RWPE1 (cell line): ENCODE measurements at places on chromosomes 1 and 21.
A peak's percentile ranks its signal among the peaks of the same experiment; 100 is the strongest.

DNA sequence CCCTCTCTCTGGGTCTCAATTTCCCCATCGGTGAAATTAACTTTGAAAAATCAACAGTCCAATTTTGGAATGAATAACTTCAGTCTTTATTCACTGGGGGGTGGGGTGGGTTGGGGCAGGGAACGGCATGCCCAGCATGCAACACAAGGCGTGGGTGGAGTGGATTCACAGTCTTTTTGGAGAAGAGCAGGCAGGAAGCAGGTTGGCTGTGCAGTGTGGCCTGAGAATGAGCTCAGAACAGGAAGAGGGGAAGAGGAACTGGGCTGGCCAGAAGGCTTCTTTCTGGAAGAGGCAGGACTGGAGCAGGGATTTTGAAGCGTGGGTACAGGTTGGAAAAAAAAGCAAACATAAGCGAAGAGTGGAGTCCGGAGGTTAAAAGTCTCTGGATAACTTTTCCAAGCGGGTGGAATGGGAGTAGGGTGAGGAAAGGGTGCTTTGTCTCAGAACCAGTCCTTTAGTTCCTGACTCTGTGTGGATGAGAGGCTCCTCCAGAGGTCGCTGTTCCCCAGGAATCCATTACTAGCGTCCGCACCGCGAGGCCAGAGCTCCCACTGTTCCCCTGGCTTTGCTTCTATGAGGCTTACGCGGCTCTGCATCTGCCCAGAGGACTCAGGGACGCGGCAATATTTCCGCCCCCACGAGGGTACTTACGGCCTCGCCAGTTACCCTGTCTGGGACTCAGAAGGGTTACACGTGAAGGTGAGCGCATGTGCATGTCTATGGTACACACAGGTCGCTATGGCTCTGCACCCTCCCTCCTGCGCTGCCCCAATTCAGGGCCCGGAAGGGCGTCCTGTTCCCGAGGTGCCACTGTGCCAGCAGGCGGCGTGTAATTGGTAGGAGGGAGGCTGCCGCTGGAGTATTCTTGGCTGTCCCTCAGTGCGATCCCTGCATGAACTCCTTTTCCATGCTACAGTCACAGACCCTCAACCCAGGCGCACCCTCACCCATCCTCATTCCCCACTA lies 5.5 kb upstream of the FOXD2 start:
- peak; percentile 58 for DNase-seq

DNA sequence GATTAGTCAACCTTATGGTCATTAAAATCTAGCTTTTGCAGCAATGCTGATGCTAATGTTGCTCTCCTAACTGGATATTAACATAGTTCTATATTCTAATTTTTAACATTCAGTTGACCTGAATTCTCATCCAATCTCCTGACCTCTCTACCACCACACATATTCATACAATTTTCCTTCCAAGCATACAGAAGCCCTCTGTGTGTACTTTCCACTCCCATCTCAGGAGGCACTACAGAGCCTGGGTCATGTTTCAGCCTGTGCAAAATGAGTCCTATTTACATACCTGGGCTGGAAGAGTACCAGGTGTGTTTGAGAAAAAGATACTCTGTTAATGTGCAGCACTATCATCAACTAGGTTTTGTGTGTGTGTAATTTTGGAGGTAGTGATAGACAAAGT lies 486.3 kb downstream of the NEGR1 start:
- no peak for DNase-seq

GRCh38 chr1:91501971-91502671 lies 1.5 kb downstream of the CDC7 start:
- DNase-seq = no peak

DNA sequence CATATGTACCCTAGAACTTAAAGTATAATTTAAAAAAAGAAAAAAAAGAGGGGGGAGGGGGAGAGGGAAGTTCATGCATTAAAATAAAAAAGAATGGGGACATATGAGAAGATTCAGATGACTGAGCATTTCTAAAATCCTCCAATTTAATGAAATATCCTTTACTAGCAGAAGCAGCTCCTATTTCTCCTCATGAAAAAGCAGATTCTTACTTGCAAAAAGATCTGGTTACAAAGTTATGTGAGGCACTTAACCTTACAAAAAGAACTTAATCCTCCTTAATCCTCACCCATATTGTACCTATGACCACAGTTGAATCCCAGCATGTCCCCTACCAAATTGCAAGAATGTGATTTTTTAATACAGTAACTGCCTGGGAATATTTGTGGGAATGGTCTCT lies 298.5 kb downstream of the SRGAP2C start:
- DNase-seq = no peak

DNA sequence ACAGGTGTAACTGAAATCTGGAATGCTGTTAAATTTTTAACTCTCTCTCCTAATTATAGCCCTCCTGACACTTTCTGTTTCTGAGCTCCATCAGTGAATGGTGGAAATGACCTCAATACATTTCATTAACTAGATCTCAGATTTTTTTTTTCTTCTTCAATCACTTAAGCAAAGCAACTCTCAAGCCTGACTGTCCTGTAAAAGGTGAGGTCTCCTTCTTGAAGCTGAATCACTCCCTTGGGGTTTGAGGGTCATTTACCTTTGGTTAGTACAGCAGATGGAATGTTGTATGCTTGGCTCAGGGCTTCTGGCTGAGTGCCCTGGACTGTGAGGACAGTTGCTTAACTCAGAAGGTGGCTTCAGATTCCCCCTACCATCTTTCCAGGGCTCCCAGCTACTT lies 518.7 kb downstream of the PTPRC start:
- peak; percentile 36 for DNase-seq

DNA sequence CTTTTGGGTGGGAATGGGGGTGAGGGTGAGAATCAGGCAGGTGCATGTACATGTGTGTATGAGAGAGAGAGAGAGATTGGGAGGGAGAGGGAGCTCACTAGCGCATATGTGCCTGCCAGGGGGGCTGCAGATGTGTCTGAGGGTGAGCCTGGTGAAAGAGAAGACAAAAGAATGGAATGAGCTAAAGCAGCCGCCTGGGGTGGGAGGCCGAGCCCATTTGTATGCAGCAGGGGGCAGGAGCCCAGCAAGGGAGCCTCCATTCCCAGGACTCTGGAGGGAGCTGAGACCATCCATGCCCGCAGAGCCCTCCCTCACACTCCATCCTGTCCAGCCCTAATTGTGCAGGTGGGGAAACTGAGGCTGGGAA lies 95.0 kb downstream of the EPHB2 start:
- no peak for DNase-seq

GRCh38 chr1:218112862-218113261 lies 172.2 kb upstream of the RRP15 start:
- no peak for DNase-seq

DNA sequence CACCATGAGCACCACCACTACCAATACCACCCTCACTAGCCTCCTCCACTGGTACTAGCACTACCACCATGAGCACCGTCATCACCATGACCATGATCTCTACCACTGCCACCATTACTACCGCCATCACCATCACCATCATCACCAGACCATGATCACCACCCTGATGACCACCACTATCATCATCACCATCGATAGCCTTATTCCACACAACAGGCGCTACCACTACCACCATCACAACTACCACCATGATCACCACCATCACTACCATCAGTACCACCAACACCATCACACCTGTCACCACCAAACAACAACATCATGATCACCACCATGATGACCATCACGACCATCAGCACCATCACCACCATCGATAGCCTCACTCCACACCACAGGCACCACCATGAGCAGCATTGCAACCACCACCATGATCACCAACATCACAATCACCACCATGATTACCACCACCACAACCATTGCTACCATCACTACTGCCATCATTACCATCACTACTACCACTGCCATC lies 56.6 kb upstream of the CASZ1 start:
- DNase-seq = no peak

DNA sequence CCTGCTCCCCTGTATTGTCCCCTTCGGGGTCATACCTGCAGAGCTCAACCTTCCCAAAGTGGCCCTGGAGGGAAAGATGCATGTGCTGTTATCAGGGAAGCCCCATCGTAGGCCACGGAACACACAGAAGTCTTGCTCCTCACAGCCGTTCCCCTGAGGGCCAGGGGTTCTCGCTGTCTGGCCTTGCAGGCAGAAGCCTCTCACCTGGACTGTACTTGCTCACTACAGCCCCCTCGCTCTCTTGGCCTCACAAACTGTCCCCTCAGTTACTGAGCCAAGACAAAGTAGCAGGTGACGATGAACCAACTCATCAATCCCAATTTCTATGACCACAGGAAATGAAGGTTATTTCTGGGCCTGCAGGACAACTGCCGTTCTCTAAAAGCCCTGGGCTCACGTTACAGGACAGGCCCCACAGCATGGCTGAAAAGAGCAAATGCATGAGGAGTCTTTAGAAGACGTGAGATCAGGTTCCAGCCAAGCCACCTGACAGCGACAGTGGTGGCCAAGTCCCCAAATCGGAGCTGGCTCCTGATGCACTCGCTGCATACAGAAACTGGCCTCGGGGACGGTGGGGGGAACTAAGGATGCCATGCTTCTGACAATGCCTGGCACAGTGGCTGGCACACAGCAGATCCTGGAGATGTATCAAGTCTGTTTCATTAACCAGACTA lies 95.0 kb downstream of the RAVER2 start:
- DNase-seq = no peak

GRCh38 chr1:31751822-31752241 lies 12.3 kb downstream of the ADGRB2 start:
- no peak for DNase-seq

DNA sequence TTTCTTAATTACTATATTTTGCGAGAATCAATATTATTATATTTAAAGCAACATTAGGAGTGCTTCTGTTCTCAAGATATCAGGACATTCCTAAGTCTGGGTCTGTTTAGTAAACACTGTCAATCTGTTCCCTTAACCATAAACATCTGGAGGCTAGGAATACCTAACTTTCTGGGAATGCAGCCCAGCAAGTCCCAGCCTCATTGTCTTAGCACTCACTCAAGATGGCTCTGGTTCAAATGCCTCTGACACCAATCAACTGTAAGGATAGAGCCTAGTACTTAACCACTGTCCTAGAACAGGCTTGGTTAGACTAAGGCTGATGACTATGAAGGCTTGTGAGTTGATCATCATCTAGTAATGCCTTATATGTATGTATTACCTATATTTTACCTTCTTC lies 61.5 kb downstream of the TNN start:
- no peak for DNase-seq

GRCh38 chr1:6113745-6114144 lies 66.4 kb downstream of the CHD5 start:
- DNase-seq = no peak

- no peak for DNase-seq
Measured at GRCh38 chr1:199447906-199448305, 579.6 kb upstream of the NR5A2 start.

DNA sequence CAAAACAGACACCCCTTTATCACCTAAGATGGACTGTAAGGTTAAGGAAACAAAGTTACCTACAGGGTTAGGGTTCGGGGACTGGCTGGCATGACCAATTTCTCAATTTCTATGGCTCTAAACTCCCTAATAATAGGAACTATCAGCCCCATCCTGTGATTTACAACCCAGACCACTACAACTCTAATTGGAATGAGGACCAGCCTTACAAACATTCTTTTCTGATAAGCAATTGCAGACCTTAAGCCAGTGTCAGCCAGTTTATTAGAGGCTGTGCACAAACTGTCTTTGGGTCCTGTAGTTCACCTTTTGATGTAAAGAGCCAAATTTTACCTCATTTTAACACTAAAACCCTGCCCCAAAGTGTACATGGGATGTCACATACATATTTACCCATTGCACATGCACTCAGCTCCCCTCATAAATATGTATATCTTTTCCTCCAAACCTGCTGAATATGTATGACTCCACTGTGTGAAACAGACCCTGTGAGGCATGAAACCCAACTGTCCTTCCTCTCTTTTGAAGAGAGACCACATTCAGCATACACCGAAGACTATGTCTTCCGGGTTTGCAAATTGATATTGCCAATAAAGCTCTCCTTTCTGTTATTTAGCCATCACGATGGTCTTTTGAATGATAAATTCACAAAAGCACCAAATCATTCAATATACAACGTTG lies 7.3 kb upstream of the APP start:
- DNase-seq = no peak

GRCh38 chr1:3368711-3369445 lies 85.6 kb upstream of the ARHGEF16 start:
- DNase-seq = no peak

DNA sequence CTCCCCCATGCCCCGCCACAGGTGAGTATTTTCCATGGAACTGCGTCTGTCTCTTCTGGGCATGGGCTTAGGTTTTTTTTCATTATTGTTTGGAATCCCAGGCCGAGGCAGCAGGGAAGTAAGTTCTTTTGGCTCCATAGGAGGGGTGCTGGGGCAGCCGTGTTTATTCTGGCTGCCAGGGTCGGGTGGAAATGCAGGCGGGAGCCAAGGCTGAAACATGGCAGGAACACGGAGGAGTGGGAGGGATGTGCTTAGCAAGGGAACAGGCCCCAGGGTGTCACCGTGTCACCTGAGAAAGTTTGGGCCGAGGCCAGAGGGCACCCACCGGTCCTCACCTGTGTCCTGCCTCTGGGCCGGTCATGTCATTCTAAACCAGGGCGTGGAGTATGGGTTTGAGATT lies 4.5 kb upstream of the DHRS3 start:
- no peak for DNase-seq

- DNase-seq = no peak
Measured at GRCh38 chr1:227654858-227655752, 80.0 kb downstream of the JMJD4 start.

DNA sequence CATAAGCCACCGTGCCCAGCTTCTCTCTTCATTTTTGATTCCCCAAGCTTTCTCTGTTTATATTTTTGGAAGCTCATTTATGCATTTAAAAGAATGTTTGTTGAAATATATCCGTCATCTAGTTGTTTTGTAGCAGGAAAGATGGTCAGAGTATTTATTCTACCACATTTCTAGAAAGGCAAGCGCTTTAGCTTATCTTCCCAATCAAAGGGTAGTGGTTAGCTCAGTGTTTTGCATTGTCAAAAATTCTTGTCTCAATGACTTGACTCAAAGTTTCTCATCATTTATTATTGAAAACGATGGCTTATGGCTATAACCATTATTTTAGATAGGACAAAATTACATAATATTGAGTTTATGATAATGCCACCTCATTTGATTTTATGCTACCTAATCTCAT lies 116.1 kb upstream of the ZP4 start:
- no peak for DNase-seq

DNA sequence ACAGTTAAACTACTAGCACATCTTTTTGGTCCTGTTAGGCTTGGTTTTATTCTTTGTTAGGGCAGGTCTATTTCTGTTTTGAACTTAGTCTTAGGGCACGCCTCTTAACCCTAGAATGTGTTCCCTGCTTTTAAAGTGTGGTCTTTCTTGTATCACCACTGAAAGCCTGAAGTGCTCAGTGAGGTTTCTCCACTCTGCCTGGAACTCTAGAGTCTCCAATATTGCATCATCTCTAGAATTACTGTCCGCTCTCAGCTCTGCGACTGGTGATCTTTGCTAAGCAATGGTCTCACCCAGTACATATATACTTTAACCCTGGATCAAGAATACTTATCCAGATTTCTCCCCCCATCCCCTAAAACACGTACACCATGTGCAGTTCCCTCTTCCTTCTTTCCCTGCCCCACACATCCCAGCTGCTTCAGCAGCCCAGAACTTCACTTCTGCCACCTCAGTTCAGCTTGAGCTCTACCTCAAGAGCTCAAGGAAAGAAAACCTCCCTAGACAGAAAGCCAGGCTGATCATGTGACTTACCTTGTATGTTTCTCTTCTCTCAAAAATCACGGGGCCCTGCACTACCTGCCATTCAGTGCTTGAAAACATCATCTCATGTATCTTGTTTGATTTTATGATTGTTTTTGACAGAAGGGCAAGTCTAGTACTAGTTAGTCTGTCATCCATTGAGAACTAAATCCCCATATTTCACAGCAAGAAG lies 59.9 kb downstream of the TENT5C start:
- DNase-seq = no peak

- DNase-seq = no peak
Measured at GRCh38 chr1:212957546-212957945, 7.2 kb downstream of the VASH2 start.
